ENCODE measurements at places on chromosomes 1 and 21.

DNA sequence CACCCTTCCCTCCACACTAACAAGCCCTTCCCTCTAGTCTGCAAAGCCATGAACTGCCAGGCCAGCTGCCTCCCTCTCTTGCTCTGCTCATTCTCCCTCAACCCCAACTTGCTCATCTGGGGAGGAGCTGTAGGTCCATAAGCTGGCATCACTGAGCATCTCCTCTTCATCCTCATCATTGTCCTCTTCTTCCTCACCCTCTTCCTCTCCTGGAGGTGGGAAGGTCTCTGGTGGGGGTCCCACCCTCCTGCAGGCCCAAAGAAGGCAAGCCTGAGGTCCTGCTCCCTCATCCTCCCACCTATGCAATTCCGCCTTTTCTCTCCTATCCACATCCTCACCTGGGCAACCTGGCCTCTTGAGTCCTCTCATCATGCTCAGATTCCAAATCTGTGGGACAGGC is 2.7 kb downstream of the ZNF692 start:
- no peak for DNase-seq

- DNase-seq: no peak
Observed at GRCh38 chr1:1033731-1034438, 14.0 kb downstream of the AGRN start.

DNA sequence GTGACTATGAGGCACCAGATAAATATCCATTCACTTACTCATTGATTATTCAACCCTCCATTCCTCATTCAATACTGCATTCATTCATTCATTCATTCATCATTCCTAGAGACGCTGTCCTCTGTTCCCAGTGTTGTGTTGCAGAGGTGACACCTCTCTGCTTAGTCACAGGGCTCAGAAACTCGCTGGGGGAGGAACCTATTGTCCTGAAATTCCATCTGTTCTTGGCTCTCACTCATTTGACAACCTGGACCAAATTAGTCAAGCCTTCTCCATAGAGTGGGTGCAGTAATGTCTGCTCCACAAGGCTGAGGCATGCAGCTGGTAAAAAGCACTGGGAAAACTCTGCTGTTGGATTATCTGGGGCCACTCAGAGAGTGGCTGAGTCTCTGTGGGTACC is 49.7 kb downstream of the MYOM3 start:
- DNase-seq: no peak

- DNase-seq: no peak
Observed at GRCh38 chr1:7343882-7344281, 427.2 kb upstream of the VAMP3 start.

DNA sequence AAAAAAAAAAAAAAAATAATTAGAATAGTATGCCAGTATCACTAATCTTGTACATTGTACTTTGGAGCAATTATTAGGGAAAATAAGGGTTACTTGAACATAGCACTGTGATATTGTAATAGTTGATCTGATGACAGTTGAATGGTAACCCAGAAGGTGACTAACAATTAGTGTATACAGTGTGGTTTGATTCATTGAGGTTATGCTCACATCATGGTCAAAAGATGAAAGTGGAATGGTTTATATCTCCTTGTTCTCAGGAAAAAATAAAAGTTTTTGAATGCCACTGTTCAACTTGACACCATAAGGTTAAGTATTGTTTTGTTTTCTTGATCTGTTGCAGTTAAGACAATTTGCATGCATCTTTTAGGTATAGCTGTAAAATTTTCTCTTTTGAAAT is 87.0 kb downstream of the GPR52 start:
- DNase-seq: no peak

DNA sequence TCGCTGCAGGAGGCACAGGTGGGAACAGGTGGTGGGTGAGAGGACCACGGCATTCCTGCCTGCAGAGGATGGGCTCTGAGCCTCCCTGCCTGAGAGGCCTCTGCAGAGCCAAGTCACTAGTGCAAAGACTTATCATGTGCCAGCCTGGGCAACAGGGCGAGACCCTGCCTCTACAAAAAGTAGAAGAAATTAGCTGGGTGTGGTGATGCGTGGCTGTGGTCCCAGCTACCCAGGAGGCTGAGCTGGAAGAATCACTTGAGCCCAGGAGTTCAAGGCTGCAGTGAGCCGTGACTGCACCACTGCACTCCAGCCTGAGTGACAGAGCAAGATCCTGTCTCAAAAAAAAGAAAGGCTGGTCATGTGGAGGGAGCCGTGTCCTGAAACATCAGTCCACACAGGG is 46.4 kb downstream of the PKNOX1 start:
- DNase-seq: no peak

DNA sequence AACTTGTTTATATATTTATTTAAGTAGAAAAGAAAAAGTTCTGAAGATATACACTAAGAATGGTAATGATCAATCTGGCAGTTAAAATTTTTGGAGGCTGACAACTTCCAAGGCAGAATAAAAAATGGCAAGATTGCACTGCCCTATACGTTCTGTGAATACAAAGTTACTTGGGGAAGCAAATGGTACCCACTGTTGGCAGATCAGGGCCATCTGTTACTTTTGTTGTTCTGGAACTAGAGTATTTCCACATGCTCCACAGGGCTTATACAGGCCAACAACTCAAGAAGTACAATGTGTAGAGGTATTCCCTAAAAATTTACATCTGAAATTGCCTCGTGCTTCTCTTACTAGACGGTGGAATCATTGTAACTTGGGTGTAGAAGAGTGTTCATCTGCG is 53.2 kb downstream of the AHCTF1 start:
- DNase-seq: no peak

GRCh38 chr1:109099938-109100773 is 9.6 kb downstream of the TMEM167B start:
- peak; percentile 94 for DNase-seq

DNA sequence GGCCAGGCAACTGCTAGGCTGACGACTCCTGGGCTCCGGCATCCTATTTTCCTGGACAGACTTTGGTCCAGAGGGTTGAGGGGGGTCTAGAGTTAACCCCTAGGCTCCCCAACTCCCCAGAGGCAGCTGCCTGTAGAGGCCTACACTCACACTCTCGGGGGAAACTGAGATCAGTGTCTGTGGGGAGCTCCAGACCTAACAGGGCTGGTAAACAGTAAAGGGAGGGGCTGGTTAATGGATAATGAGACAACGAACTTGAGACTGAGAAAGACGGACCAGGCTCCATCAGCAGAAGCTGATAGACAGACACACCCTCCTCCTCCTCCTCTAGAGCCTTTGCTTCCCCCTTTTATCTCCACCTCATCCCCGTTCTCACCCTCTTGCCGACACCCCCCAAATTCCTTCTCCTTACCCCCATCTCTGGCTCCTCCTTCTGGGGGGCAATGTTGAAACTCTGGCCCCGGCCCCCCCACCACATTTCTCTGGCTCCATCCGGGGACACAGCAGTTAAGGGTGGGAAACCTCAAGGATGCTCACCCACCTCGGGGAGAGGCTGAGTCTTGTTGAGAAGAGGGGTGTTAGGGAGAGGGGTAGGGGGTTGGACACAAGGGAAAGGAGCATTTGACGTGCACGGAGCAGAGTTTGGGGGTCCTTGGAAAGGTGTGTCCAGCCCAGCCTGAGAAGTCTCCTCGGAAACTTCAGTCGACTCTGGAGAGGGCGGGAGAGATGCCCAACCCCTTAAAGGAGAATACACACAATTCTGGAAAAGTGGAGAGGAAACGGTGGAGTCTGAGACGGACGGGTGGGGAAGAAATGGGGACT is at the start of gene MTMR11:
Gene MTMR11 (minus strand): TSS at position 710 of the 822 bp plus-strand sequence. CDS start 232 bp downstream, at position 478.
- no peak for DNase-seq

DNA sequence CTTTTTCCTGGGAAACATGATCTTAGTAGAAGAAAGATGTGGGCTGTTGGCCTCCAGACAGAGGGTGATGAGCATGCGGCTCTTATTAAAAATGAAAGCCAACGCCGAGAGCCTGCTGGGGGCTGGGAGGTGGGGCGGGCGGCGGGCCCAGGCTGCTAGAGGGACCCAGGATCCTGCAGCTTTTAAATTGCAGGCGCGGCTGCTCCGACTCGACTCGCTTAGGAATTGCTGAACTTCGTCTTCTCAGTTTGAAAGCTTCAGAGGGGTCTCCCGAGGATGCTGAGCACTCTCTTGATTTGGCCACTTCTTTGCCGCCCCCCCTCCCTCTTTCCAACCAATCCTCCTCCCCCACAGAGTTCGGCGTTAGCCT is 1.2 kb downstream of the AGPAT3 start:
- DNase-seq: peak; percentile 43

DNA sequence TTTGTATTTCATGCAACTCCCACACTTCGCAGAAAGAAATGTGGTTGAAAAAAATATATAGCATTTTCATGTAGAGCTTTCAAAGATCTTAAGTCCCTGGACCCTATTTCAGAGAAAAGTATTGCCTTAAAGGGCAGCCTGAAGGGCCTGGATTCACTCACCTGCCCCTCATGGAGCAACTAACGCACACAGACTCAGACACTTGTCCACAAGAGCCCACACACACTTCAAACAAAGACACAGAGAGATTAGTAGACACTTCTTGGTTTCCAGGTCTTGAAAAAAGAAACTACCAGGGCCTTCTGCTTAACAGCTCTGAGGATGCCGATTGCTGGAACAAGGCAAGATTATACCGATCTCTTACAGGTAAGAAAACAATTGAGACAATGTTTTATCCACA is 122.2 kb downstream of the ZBTB18 start:
- DNase-seq: no peak

GRCh38 chr1:119787776-119788175 is 19.1 kb upstream of the HMGCS2 start:
- no peak for DNase-seq

- DNase-seq: no peak
Observed at GRCh38 chr1:28983509-28984310, 69.3 kb downstream of the EPB41 start.

DNA sequence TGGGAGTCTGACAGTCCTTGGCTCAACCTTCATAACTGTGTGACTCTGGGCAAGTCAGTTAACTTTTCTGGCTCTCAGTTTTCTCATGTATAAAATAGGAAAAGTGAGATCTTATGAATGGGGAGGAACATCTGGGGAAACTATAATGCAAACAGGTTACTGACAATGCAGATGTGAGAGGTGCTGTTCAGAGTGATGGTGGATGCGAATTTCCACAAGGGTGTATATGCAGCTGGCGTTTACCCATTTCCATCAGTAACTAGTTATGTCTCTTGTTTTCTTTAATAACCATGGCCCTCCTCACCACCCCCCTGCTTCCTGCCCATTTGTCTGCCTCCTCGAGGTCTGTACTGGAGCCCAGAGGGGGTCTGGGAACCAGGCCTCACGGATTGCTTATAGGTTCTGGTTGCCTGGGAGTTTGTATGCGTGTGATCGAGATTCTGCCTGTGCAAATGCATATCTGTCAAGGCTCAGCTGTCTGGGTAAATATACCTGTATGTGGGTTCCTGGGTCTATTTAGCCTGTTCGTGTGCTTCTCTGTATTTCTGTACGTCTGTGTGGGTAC is 44.4 kb downstream of the AHDC1 start:
- DNase-seq: no peak

GRCh38 chr1:43883321-43883720 is 50.3 kb upstream of the ARTN start:
- DNase-seq: no peak

- DNase-seq: no peak
Observed at GRCh38 chr21:30044447-30045064, 104.8 kb upstream of the GRIK1 start.

DNA sequence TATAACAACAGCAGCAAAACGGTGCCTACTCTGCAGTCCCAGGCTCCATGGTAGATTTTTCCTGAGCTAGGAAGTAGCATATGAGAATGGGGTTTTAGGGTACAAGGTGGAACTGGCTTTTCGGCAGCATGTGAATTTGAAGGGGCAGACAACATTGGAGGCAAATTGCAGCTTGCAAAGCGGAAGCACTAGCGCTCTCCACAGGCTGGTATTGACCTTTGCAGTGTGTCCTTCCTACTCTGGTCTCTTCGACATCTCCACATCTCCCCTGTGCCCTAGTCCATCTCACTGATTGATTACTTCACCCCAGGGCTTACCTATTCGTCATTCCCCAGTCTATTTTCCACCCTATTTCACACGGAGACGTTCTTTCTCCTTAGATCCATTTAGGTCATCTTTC is 13.0 kb downstream of the IGSF21 start:
- DNase-seq: no peak

DNA sequence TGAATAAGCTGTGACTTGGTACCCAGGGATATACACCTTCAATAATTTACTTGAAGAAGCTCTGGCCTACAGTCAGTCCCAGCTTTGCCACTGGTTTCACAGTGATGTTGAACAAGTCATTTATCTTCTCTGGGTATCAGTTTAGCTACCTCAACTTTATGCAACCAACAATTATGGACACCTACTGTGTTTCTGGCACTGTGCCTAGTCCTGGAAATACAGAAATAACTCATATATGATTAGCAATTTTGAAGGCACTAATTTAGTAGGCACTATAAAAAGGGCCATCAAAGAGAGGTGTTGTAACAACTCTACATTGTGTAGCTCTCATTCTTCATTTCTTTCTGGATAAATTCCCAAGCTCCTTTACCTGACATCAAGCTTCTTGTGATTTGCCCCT is 88.6 kb upstream of the SPATA6 start:
- no peak for DNase-seq

- no peak for DNase-seq
Observed at GRCh38 chr1:34019741-34020552, 145.1 kb downstream of the CSMD2 start.

DNA sequence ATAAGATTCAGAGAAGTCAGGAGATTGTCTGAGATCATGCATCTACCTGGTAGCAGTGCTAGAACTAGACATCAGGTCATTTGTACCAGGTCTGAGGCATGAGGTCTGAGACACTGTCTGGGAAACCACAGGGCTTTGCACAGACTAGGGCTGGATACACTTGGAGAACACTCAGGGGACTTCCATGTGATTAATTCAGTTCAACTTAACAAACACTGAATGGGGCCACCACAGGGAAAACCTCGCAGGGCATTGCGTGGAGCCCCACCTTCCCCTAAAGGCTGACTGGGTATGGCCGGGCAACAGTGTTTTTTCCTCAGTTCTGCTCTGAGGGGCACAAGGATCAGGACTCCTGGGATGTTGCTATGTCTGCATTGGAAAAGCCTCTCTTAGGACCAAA is 86.5 kb upstream of the WARS2 start:
- no peak for DNase-seq

DNA sequence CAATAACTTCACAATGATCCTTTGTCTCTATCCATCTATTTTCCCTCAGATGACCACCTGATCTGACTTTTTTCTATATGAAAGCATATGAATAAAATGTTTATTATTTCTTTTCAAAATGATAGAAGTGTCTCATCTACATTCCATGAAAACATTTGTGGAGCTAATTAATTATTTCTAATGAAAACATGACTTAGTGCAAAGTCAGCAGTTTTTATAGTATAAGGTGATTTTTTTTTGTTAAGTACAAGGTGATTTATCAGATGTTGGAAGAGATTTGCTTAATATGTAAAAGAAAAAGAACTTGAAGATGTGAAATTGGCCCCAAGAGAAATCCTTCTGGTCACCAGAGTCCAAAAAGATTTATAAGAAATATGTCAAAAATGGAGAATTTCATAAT is 43.5 kb downstream of the PDPN start:
- no peak for DNase-seq

- peak; percentile 74 for DNase-seq
Observed at GRCh38 chr1:1122078-1122811, 6.4 kb upstream of the C1orf159 start.

- DNase-seq: no peak
Observed at GRCh38 chr1:94539496-94539895, 2.1 kb downstream of the F3 start.

Measured in activated T-cell treated with anti-CD3 and anti-CD28 coated beads for 24 hours (primary cell).